H9 (cell line): ENCODE measurements at places on chromosomes 1 and 21.

GRCh38 chr1:245301162-245301580 is 146.4 kb downstream of the KIF26B start:
- no peak for DNase-seq

- no peak for DNase-seq
These were observed 79.6 kb downstream of the CDC14A start for GRCh38 chr1:100431954-100432353.

DNA sequence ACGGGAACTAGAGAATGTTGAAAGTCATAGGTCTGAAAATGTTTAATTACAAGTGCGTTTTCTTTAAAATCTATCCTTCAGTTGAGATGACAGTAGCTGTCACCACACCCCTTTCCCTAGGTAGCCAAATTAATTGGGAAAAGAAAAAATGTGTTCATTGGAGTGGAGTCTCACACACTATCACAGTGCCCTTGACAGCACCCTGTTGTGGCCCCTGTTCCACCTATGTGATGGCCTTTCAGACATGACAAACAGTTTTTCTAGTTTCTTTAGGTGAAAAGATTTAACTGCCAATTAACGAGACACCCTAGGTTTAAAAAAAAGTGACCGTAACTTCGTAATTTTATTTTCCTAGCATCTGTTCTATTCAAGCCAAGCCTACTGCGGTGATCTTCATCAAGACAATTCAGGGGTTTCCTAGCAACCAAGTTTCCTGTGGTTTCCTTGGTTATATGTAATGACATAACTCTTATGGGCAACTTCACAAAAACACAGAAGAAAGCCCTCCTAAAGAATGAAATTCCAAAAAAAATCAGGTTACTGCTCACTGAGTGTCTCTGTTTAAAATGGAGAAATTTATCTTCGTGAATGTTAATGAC is 298.3 kb downstream of the PDE4B start:
- DNase-seq: no peak

DNA sequence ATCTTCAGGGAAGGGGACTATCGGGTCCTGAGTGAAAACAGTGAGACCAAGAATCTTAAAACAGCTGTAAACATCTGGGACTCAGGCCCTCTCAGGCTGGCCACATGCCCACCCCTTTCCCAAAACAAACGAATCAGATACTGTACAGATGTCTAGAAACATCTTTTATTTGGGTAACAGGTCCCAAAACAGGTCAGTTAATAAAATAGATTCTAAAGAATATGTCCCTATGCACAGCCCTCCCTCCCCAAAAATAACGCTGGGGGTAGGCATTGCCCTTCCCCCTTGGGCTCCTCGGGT is 499 bp upstream of the CRTC2 start:
- DNase-seq: no peak

GRCh38 chr1:68269637-68270430 is 37.5 kb upstream of the WLS start:
- DNase-seq: no peak

DNA sequence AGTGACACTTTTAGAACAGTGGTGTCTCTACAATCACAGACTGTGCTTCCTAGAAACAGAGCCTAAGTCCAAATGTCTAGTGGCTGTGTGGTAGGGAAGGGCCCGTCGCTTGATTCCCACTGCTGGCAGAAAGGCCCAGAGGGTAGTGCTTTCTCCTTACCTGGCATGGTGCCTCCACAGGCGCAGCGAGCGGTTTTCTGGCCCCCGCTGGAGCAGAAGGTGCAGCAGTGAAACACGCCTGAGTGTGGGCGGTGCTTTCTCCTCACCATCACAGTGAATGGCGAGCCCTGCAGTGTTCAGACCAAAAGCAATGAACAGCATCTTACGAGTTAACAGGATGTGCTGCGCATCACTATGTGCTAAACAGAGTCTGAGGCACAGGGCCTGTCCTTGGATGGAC is 8.3 kb downstream of the TRIM45 start:
- DNase-seq: no peak

- DNase-seq: no peak
These were observed 584.2 kb downstream of the NEGR1 start for GRCh38 chr1:71698186-71698585.

DNA sequence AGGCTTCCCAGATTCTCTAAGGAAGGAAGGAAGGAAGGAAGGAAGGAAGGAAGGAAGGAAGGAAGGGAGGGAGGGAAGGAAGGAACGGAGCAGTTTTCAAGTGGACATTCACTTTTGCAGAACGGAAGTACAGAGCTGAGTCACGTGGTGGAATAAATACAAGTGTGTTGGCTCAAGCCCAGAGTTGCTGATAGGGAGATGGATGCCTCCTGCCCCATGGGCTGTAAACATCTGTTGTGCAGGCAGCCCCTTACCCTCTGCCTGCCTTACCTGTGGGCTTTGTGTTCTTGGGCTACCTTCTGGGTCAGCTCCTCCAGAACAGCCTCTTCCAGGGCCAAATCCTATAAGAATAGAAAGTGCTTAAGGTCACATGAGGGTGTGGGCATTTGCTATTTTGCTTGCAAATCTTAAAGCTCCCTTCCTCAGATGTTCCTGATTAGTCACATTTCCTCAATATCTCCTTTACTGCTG is 121.7 kb downstream of the SMYD2 start:
- no peak for DNase-seq

DNA sequence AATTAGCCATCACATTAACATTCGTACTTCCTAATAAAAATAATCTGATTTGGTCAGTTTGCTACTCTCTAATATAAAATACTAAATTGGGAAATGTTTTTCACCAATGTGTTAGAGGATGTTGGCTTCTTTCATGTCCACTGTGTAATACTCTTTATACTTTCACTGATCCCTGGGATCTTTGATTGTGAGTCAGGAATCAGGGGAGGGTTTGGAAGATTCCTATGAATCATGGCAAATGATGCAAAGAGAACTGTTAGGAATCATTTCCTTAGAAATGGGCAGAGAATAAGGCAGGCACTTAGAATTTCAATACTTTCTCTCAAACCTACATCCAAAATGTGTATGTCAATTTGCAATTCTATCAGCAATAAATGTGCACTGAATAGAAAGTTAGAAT is 31.0 kb downstream of the KRTAP24-1 start:
- DNase-seq: no peak

DNA sequence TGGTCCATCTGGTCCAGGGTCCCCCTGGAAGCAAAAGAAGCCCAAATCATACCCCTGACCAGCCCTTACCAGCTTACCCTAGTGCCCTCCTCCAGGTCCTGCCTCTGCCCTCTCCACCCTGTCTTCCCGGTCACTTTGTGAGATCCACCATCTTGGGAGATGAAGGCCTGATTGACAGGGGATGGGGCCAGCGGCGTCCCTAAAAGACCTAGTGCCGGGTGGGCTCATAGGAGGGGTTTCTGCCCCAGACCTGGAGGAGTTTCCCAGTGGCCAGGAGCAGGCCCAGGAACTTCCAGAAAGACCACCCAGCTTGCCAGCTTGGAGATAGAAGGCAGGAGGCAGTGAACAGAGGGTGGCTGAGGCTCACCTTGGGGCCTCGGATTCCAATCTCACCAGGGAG is 5.4 kb downstream of the COL9A2 start:
- DNase-seq: no peak

DNA sequence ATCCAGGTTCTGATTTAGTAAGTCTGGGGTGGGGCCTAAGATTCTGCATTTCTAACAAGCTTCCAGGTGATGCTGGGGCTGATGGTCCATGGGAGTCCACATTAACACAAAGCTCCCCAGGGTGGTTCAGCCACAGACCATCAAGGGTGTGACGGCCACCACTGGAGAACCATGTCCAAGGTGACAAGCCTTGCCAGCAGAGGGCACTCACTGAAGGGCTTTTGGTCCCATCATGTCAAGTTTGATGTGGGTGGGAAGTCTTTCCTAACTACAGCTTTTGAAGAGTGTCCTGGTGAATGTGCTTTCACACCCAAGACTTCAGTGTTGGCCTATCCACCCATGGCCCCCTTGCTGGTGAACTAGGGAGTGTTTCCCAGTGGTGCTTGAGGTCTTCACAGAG is 67.1 kb downstream of the UBE2T start:
- peak; percentile 41 for DNase-seq

- peak; percentile 82 for DNase-seq
These were observed 44.9 kb upstream of the CYP2J2 start for GRCh38 chr1:59971464-59971911.

- DNase-seq: no peak
These were observed 86.7 kb upstream of the MARK1 start for GRCh38 chr1:220441211-220441610.

DNA sequence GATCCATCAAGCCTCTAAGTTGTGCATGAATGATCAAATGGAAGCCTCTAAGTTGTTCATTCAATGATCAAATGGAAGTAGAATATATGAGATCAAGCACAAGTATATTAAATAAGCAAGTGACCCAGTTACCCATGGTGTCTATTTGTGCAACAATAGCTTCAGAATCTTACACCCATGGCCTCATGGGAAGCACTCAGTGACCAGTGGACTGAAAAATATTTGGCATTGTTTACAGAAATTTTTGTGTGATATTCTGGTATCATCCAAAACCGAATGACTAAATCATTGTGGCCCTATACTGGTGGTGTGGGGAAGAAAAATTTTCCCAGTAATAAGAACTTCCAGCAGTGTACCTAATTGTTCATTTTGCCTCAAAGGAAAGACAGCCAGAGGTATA is 46.6 kb downstream of the DUSP10 start:
- DNase-seq: no peak

GRCh38 chr1:8061210-8061609 is 35.1 kb upstream of the ERRFI1 start:
- no peak for DNase-seq

DNA sequence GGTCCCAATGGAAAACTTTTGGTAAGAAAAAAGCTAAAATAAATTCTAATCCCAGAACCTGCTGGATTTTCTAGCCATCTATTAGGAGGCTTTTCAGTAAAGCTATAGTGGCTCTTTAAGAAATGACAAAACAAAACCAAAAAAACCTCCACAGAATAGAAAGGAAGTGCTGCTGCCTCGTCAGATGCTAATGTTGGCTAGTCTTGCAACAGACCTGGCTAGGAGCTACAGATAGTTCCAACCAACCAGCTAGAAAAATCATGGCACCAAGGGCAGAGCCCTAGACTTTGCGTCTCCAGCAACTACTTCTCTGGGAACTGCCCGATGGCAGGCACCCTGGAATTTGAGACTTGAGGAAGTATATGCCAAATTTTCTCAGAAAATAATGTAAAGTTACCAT is 7.6 kb downstream of the CD101 start:
- DNase-seq: no peak

DNA sequence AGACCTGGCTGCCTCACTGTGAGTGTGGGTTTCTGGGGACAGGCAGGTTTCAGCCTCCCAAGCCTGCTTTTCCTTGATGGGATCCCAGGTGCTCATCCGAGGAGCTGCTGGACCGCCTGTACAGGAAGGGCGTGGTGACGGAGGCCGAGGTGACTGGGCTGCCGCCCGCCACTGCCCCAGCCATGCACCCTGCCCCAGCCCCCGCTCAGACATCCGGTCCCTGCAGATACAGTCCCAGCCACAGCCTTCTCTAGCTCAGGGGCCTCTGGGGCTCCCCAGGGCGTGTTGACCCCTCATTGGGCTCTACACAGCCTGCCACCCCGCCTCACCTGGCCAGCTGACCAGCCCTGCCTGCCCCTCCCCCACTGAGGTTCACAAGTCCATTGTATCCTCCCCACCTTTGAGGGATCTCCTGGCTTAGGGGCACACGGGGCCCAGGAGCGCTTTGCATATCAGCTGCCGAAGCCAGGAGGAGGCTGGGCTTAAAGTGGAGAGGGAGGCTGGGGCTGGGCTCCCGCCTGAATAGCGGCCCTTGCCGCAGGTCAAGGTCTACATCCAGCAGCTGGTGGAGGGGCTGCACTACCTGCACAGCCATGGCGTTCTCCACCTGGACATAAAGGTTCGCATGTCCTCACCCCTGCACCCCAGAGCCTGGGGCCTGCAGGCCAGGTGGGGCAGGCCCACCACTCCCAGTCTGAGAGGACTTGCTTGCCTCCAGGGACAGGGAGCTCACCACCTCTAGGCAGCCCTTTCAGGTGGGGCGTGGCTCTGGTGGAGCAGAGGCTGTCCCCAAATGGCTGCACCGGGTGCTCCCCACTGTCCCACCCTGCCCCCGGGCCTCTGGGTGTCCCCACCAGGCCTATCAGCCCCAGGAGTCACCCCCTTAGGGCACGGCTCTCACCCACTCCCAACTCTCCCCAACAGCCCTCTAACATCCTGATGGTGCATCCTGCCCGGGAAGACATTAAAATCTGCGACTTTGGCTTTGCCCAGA is 38.5 kb downstream of the TRIM11 start:
- DNase-seq: peak; percentile 50
